ENCODE measurements at places on chromosomes 16 and 17.

GRCh38 chr16:48112600-48112999 lies 43.2 kb downstream of the ABCC12 start:
- no peak for DNase-seq

DNA sequence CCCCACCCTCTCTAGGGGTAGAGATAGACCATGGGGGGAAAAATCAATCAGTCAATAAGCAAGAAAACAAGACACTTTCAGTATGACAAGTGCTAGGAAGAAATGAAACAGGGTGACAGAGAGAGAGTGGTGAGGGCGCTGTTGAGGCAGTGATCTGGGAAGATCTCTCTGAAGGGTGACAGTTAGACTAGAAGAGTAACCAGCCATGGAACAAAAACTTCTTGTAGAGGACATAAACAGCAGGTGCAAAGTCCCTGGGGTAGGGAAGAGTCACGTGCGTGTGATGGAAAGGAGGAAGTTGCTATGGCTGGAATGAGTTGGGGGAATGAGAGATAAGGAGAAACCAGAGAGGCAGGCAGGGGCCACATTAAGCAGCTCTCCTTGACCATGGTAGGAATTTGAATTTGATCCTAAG lies 16.8 kb upstream of the EMP2 start:
- no peak for DNase-seq

GRCh38 chr17:21036361-21036881 lies 6.4 kb downstream of the USP22 start:
- DNase-seq: no peak

DNA sequence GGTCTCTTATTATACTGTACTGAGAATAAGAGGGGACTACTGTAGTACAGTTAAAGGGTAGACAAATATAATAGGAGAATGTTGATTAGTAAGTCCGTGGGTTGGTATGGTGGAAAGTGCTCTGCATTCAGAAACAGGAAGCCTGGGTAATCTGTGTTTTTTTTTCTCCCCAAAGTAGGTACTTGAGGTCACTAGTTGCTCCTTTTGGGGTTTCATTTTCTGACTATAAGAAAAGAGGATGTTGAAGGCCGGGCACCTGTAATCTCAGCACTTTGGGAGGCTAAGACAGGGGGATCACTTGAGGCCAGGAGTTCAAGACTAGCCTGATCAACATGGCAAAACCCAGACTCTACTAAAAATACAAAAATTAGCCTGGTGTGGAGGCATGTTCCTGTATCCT lies 42.0 kb upstream of the MMD start:
- DNase-seq: no peak

DNA sequence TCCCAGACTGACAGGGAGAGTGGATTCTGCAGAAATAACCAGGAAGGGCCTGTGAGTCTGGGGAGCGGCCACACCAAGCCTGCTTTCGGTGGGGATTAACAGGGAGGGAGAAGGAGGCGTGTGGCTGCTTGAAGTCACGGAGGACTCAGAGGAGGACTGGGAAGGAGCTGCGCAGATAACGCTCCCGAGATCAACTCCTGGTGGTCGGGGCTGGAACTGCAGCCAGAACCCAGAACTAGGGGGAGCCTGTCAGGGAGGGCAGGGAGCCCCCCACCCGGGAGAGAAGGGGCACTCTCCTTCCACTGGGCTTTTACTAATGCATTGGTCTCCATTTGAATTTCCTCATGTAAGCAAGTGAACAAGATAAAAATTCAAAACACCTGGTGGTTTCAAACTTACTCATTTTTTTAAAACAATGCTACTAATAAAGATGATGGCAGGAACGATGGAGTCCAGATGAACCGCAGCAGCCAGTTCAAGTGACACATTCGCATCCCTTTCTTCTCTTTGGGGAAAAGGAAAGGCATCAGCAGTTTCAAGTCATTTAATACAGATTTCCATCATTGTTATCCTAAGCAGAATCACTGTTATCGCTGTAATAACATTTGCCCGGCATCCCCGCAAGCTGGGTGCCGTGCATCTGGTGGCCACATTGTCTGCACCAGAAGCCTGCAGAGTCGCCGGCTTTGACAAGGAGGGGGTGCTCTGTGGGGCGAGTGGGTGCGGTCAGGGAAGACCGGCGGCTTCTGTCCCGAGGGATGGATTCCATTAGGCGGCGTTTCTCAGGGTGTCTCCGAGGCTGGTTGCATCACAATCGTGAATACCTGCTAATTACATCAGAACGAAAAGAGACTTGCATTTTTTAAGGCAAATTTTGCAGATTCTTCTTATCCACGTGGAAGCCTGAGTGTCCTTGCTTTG lies 183.0 kb downstream of the FOXL1 start:
- DNase-seq: peak; percentile 62
